Stimulated activated CD8-positive, alpha-beta memory T cell treated with anti-CD3 and anti-CD28 coated beads, Interleukin-7, amount 100 ng/mL, for 48 hours (primary cell): ENCODE measurements at places on chromosomes 1 and 21.

DNA sequence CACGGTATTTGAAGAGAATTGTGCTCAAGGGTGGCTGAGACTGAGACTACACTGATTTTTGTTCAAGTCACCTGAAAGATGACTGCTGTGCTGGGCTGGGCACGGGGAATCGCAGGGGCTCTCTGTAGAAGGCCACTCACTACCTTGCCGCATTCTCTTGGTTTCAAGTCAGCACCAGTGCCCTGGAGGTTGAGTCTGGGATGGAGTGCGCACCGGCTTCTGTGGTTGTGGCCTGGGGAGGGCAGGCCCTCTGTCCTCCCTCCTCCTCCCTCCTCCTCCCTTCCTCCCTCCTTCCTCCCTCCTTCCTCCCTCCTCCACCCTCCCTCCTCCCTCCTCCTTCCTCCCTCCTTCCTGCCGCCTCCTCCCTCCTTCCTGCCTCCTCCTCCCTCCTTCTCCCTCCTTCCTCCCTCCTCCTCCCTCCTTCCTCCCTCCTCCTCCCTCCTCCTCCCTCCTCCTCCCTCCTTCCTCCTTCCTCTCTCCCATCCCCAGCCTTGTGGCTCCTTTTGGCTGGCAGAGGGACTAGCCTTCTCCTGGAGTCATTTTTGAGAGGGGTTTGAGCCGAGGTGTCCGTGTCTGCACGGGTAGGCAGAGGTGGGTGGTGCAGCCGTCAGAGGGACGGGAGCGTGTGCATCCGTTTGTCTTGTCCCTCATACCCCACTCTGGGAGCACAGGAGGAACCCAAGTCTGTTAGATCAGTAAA, 9.5 kb downstream of the RER1 start:
- DNase-seq, result no peak

DNA sequence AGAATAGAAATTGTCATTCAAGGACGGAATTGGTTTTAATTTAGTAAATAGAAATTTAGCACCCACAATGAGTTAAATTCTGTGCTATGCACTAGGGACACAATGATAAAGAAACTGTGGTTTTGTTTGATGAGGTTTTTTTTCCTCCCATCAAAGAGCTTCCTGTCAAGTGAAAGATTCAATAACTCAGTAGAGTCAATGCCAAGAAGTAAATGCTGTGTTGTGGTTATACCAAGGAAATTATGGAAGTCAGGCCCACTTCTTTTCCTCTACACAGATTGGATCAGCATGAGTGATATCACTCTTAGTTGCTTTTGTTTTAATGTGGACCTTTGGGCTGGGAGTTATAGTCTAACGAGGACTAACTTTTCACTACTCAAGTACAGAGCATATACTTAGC, 1269.6 kb upstream of the ADGRL2 start:
- DNase-seq, result no peak

DNA sequence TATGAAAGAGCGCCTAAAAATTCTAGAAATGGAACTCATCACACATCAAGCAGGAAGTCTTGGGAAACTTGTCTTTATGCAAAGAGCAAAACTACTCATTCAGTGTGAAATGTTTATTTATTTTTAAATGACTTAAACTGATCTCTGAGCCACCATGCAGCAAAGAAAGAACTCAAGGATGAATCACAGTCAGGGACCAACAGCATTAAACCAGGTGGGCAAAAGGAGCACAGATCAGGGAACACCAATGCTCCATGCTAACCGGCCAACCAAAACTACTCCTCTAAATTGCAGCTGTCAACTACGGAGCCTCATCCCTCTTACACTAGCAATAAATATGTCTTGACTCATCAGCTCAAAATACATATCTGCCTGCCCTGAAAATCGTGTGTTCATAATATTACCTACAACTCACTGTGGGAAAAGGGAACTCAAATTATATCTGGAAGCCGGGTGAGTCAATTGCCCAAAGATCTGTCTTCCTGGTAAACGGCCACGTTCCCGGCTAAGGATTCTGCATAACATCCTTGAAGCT, 129.2 kb downstream of the PTPN14 start:
- no peak for DNase-seq

DNA sequence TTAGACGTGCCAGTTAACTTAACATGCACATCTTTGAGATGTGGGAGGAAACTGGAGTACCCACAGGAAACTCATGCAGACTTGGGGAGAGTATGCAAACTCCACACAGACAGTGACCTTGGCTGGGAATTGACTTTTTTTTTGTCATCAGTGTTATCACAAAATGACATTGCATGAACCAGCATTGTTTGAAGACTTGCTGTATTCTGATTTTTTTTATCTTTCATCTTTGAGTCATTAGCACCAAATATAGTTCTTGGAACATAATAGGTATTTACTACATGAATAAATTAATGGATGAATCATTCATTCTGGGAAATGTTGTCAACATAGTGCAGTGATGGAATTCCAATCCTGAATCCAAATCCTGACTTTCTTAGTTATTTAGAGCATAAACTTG, 77.0 kb downstream of the ATF6 start:
- DNase-seq, result no peak

GRCh38 chr1:92480200-92480812, 6.4 kb downstream of the GFI1 start:
- no peak for DNase-seq

DNA sequence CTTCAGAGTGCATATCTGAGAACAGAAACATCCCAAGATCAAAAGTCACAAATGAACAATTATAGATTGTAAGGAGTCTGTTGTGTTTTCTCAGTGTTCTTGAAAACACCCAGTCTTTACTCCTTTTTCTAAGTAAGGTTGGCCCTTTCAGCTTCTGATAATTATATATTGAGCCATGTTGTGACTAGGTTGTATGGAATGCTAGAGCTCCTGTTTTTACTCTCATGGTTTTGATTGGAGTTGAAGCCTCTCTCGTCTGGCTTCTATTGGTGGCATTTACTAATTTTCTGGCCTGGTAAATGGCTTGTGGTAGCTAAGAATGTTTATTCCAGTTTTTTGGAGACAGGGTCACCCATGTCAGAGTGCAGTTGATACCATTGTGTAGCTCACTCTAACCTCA, 84.7 kb downstream of the NDUFS5 start:
- no peak for DNase-seq

- DNase-seq, result no peak
These were observed 13.3 kb downstream of the PLXNA2 start for GRCh38 chr1:208230668-208231529.

- no peak for DNase-seq
These were observed at the start of gene GPR153 for GRCh38 chr1:6260961-6261614. Gene GPR153 (minus strand): TSS chr1:6261098. CDS start chr1:6254905, 6,193 bp downstream.

- no peak for DNase-seq
These were observed 23.4 kb downstream of the CTBS start for GRCh38 chr1:84550826-84551225.

GRCh38 chr1:78745111-78745510, 95.5 kb downstream of the IFI44 start:
- no peak for DNase-seq

DNA sequence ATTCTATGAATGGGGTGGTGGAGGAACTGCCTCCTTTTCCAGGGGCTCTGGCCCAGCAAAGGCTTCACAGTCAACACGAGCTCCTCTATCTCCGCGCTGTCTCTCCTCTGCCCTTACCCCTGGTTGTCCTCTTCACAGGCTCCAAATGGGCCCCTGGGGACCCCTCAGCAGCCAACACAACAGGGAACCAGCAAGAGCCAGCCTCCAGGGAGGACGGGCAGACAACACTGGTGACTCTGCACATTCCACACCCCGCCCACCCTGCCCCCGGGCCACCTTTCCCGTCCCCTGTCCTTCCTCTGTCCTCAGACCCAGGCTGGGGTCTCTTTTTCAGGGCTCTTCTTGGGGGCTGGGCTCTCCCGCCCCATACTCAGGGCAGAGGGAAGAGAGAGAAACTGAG, 17.5 kb upstream of the ETV3 start:
- DNase-seq, result no peak

GRCh38 chr1:42003433-42003832, 84.7 kb upstream of the HIVEP3 start:
- no peak for DNase-seq

DNA sequence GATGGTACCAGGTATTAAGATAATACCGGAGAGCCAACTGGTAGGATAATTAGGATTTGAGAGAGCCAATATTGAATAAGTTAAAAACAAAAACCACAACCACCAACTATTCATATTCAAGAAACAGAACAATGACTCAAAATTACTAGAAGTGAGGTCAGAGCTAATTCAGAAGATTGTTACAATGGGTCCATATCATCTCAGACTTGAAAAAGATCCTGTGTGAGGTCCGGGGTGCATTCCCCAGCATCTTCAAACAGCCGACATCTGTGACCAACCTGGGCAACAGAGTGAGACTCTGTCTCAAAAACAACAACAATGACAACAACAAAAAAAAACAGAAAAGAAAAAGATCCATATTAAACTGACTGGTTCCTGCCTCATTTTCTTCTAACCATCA, 18.6 kb downstream of the AK2 start:
- no peak for DNase-seq

DNA sequence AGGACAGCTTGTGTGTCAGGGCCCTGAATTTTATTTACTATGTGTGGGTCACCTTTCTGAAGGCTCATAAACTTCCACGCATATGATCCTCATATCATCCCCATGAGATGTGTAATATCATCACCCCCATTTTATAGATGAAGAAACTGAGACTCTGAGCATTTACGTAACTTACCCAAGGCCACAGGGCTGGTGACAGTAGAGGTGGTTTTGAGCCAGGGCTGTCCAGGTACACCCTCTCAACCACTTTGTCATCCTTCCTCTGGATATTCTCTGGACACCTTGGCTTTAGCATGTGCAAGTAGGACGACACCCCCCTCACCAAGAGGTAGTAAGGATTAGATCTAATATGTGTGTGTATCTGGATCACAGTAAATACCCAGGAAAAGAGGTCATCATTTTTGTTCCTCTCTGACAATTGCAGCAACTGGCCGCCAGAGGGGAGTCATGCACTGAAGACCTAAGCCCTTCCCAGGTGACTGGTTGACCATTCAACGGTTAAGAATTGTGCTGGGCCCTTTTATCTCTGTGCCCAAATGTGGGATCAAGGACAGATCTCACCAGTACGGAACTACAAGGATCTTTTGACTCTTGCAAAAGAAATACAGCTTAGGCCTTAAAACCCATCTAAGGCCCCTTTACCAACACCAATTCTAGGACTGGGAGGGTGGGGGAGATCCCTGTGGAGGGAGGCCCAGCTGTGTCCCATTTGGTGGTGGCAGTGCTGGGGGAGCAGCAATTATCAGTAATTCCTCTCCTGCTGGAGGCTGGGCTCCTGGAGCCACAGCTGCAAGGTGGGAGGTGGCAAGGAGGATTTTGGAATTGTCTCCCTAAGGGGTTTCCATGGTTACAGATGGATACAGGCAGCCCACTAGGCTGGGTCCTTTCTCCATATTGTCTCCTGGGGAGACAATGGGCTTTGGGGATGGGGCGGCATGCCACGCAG, 13.7 kb upstream of the E2F2 start:
- peak; percentile 60 for DNase-seq

- DNase-seq, result no peak
These were observed 5.8 kb upstream of the LORICRIN start for GRCh38 chr1:153253693-153254092.

- no peak for DNase-seq
These were observed 69.8 kb downstream of the TPR start for GRCh38 chr1:186304982-186305949.

- no peak for DNase-seq
These were observed 26.8 kb downstream of the TRPM2 start for GRCh38 chr21:44379991-44380865.

DNA sequence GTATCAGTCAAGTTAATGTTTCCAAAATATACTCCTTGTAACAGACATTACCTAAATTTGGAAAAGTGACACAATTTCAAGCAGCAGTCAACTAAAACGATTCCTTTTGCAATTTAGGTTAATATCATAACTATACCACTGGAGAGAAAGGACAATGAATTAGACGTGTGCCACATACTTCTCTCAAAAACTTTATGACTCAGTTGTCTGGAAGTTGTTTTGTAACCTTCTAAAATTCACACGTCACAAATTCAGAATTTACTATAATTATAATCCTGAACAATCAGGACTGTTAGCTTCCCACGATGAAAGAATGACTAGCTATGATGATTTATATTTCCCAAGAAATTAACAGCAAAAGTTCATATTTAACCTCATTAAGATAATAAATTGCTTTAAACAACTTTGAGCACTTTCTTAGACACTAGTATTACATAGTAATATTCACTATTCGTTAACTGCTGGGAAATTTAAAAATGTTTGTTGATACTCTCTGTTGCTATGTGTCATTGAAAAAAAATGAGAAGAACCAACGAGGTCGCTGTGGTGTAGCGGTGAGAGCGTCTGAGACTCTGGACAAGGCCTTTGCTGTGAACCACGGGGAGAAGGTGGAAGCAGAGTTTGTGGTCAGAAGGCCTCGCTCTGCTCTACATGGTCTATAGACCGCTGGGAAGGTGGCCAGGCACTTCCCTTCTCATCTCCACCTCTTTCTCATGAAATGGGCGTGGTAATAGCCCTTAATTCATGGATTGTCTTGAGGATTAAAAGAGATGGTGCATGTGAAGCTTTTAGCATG, 27.9 kb upstream of the BATF3 start:
- no peak for DNase-seq

- no peak for DNase-seq
These were observed 18.2 kb downstream of the CRYZ start for GRCh38 chr1:74714429-74715235.

DNA sequence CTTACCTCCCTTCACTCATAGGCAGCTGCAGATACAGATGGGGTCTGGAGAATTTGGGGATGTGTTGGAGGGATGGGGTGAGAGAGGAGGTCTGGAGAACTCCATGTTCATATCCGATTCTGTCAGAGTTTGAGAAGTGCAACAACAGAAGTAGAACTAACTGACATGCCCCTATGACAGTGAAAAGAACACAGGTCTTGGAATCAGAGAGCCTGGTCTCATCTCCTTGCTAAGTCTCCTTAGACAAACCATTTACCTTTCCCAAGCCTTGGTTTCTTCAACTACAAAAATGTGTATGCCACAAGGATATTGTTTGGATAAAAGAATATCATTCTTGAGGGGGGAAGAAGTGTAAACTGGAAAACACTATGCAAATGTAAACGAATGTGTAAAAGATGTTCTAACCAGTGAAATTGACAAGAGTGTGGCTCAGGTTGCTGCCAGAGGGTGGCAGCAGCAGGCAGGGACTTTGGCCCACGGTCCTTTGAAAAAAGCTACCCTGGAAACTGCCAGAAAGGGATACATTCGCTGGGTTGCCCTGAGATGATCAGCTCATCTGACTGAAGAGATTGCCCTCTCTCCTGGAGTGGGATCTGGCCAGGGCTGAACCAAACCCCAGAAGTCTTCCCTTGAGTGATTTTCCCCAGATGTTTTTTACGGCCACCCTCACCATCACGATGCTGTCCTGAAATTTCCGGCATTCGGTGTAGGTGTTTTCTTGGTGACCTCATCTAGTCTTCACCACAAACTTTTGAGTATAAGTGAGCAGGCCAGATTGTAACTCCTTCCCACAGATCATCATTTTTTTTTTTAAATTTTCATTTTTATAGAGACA, 17.0 kb upstream of the CD2 start:
- DNase-seq, result peak; percentile 58

GRCh38 chr1:25216123-25216522, 16.2 kb downstream of the SYF2 start:
- DNase-seq, result no peak
